ENCODE measurements at places on chromosomes 13 and 19.
A peak's percentile ranks its signal among the peaks of the same experiment; 100 is the strongest.

DNA sequence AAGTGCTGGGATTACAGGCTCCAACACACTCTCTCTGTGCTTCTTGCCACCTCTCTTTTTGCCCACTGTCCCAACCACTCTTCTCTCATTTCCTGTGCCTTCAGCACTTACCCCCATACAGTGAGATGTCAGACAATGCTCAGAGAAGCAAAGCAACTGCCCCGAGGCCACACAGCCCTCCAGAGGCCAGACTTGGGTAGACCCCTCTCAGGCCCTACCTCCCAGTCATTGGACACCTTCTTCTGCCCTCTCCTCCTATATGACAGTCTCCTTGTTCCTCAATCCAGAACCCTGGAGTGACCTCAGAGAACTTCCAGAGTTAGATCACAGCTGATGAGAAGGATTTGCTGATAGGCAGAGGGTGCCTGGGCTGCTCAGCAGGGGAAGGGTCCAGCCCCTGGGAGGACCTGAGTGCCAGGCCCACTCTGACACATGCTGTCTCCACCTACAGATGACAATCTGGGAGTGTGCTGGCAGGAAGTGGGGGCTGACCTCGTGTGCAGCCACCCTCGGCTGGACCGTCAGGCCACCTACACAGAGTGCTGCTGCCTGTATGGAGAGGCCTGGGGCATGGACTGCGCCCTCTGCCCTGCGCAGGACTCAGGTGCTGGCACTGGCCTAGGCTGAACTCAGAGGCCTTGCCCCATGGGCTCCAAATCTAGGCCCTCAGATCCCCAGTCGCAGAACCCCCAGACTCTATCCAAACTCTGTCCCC is 24.4 kb downstream of the LTBP4 start:
- DNase-seq = no peak

DNA sequence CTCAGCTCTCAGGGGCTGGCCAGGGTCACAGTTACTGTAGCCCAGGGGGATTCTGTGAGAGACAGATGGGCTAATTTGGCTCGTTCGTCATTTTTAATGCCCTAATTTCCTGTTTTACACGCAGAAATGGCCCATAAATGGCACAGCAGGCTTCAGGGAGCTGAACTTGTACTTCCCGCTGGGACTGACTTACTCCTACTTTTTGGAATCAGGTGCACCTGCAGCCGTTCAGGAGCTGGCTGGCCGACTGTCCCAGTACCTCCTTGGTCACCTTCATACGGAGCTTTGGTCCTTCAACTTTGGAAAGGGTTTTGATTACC is 62.4 kb upstream of the URI1 start:
- no peak for DNase-seq

- no peak for DNase-seq
Measured at GRCh38 chr13:25881971-25882451, 169.8 kb downstream of the SHISA2 start.

GRCh38 chr13:101691341-101691860 is 238.9 kb downstream of the ITGBL1 start:
- DNase-seq = no peak

DNA sequence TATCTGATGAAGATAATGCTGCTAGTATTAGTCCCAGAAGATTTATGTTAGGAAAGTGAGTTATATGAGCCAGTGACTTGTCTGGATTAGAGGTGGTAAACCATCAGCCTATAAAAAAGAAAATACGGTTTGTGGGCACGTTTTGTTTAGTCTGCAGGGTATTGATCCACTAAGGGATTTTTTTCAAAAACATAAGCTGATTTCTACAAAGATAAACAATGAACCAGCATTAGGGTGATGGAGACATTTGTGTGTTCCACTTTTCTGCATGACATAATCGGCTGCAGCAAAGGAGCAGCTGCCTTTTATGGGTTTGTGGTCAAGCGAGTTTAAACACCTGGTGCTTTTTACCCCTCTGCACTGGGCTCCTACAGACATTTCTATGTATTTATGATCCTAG is 836.4 kb upstream of the GPC6 start:
- no peak for DNase-seq

- no peak for DNase-seq
Measured at GRCh38 chr13:97261254-97262005, 39.3 kb downstream of the MBNL2 start.

DNA sequence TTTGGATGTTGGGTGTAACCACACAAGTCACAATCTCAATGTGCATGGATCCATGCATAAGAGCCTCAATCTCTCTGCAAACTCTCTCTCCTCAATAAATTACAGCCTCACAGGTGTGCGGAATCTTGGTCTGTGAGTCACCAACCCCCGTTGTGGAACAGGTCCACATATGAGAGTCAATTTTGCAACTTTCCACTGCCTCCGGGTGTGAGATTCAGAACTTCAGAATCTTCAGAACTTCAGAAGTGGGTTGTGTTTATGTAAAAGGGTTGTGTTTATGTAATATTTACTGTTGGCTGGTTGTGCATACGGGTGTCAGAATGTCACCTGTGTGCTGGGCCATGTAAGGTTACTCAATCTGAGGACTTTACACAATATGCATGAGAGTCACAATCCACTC is 46.3 kb upstream of the ZNF728 start:
- no peak for DNase-seq

GRCh38 chr13:77916488-77916887 is 2.1 kb downstream of the EDNRB start:
- no peak for DNase-seq

DNA sequence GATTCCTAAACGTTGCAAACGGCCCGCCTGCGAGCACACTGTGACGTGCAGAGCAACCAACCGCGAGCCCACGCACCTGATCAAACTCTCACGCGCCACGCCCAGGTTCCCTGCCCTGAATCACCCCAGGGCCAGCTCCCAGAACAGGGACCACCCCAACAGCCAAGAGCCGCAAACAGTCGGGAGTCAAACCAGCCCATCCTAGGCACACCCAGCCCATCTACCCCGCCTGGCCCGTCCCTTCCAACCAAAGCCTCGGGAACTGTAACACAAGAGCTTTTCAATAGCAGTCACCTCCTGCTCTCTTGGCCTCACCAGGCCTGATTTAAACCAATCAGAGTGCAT is 8.9 kb downstream of the PIP5K1C start:
- no peak for DNase-seq

GRCh38 chr19:2770055-2771013 is 12.7 kb downstream of the SGTA start:
- no peak for DNase-seq

DNA sequence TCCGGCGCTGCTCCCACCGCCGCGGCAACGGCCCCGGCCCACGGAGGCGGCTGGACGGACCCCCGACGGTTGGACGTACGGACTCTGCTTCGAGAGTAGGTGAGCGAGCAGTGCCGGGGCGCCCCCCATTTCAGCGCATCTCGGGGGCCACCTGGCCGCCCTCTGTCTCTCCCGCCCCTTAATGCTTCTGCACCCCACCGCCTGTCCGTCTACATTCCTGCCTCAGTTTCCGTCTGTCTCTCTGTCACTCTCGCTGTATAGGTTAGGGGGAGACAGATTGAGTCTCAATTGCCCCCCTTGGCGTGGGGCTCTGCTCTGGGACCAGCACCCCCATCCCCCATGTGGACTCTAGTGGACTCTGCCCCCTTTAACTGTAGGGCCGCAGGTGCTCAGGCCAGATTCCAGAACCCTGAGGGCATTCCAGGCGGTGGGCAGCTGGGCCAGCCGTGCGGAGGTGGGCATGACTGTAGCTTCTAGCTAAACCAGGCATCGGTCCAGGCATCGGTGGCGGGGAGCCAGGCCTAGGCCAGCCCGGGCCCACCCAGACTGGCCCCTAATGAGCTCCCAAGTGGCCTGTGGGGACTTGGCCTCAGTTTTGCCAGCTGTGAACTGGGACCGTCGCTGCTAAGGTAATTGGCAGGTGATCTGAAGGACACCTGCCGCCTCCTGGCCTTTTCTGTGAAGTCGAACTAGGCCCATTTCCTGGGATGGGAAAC is 373 bp downstream of the TNFAIP8L1 start:
- DNase-seq = no peak

- DNase-seq = no peak
Measured at GRCh38 chr13:71602344-71602743, 264.7 kb downstream of the DACH1 start.

- DNase-seq = no peak
Measured at GRCh38 chr13:36366031-36366430, 19.8 kb upstream of the SPART start.

- DNase-seq = no peak
Measured at GRCh38 chr13:112905086-112905485, 63.9 kb upstream of the MCF2L start.

DNA sequence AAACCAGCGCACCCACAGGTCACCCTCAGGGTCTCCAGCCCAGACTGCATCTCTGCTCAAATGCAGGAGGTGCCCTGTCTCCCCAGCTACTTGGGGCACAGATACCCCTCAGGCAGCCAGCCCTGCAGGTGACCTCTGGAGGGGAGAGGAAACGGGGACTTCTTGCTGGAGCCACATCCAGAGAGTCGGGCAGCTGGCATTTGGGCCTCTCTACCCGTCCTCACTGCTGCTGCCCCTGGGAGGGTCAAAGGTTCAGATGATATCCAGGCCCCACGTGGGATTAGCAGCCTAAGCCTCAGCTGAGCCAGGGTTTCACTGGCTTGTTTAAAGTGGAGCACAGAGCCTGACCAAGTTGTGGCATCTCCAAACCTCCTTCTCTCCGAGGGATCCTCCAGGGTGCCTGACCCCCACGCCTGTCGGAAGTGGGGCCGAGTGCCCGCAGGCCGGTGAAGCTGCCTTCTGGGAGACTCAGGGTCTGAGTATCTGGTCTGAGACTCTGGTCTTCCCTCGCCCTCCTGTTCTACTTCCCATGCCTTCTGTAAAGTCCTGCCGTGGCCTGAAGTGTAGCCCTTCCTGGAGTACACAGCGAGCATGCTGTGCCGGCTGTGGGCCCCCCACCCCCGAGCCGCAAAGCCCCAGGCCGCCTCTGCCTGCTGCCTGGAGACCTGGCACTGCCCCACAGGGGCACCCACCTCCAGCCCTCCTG is 2.1 kb downstream of the RASA3 start:
- no peak for DNase-seq

GRCh38 chr19:1073063-1073955 is 6.3 kb downstream of the ARHGAP45 start:
- DNase-seq = no peak

- DNase-seq = no peak
Measured at GRCh38 chr13:69604698-69605097, 502.9 kb upstream of the ATXN8OS start.

GRCh38 chr19:42129399-42130253 is 2.6 kb downstream of the POU2F2 start:
- no peak for DNase-seq

DNA sequence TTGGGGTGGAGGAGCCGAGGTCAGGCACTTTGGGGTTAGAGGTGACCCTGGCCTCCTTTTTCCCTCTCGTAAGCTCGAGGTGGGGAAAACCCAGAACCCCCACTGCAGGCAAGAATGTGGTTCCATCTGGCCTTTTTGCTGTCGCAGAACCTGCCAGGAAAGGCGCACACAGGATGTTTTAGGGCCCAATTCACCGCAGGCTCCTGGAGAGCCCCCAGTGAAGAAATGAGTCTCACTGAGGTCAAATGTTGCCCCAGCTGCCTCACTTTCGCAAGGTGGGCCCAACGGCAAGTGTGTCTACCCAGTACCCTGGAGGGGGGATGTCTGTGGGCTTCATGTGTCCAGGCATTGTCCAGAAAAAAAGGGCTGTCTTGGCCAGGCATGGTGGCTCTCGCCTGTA is 61.8 kb downstream of the PEX11G start:
- DNase-seq = peak; percentile 48

DNA sequence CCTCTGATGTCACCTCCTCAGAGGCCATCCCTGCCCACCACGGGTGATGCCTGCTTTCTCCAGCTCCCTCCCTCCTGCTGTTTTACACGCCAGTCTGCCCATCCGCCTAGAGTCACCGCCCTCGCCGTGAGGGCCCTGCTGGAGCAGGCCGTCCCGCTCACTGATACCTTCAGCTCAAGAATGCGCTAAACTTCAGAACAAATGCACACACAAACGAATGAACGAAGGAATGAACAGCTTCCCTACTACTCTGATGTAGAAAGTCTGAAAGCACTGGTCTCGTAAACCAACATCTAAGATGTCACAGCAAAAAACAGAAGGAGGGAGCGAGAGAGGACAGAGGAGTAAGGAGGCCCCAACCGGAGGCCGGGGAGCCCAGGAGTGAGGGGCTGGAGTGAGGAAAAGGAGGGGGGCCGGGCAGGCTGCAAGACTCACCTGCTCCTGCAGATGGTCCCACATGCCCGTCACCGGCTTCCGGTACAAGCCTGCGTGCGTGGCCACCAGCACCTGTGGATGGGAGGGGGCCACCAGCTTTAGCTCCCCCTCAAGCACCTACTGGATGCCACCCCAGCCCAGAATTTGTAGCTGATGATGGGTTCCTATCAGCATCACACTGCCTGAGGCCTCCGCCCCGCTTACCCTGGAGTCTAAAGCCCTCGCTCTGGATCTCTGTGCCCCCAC is 4.0 kb downstream of the PNKP start:
- DNase-seq = no peak

- DNase-seq = no peak
Measured at GRCh38 chr13:21069561-21070004, 8.2 kb upstream of the LATS2 start.
